ENCODE measurements at places on chromosomes 11 and 22.
A peak's percentile ranks its signal among the peaks of the same experiment; 100 is the strongest.

DNA sequence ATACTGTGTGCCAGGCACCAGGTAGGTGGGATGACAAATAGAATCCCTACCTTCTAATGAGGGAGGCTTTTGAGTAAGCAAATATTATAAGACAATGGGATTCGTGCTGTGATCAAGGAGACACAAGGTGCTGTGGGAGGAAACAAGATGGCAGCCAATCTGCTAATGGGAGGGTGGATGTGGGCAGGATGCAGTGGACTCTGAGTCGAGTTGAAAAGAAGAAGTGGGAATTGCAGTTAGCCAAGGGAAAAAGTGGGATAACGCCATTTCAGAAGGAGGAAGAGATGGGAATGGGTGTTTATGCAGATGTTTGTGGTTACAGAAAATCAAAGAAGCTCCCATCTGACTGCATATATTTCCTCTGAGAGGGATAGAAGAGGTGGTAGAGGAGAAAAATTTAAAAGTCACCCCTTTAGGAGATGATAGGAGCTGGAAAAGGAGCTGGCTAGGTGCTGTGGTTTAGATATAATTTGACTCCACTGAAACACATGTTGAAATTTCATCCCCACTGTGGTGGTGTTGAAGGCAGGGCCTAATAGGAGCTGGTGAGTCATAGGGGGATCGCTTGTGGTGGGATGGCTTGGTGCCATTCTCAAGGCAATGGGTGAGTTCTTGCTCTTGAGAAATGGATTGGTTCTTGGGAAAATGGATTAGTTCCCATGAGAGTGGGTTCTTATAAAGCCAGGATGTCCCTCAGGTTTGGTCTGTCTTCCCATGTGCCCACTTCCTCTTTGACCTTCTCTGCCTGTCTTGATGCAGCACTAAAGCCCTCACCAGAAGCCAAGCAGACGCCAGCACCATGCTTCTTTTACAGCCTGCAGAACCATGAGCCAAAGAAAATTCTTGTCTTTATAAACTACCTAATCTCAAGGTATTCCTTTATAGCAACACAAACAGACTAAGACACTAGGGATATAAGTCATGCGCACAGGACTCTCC lies 30.0 kb upstream of the POU2AF1 start:
- DNase-seq = no peak

DNA sequence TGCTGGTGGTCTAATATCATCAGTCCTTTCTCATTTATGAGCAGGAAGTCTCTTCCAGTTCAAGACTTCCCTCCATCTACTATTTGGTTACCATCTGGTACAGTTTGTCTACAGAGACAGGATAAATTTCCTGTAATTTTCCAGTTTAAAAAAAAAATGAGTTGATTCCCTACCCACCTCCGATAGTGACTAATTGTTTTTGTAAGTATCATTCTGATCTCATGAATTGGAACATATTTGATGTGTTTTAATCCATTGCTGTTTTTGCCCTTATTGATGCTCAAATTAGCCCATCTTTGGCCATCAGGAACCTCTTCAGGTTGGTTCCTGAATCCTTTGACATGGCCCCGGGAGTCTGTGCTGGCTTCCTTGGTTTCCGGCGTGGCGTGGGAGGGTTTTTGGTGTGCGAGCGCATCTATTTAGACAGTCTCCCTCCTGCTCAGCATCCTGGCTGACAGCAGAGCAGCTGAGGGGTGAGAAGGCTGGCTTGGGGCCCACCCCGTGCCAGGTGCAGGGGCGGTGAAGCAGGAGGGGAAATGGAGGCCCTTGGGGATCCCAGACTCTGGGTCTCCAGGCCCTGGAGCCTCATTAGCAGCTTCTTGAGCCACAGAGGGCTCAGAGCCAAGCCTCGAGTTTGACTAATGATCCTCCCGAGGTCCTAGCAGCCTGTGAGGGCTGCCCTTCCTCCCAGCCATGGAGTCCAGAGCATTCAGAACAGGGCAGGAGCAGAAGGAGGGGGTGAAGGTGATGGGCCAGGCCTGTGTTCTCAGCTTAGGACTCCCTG lies 6.8 kb downstream of the OMP start:
- DNase-seq = no peak

DNA sequence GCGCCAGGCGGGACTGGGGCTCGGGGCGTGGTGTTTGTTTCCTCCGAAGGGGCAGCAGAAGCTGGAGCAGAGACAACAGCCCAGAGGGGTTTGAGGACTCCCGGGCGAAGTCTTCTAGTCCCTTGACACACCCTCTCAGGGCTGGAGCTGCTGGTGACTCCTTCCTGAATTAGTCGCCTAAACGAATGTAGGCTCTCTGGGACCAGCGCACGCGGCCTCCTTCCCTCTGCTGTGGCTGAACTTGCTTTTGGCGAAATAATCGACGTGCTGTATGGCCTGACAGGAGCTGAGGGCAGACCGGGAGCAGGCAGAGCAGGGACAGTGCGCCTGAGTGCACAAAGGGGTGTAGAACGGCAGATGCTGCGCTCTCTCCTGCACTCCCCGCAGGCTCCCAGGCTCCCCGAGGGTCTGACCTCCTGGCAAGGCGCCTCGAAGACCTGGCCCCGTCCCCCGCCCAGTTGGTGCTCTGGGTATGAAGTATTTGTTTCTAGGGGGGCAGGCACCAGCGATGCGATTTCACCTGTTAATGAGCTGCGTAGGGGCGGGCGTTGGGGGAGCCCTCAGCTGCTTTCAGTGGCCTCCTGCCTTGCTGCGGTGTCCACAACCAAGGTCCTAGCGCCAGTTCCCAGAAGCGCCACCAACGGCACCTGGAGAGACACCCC lies 5.3 kb downstream of the SLC17A6 start:
- DNase-seq = no peak

DNA sequence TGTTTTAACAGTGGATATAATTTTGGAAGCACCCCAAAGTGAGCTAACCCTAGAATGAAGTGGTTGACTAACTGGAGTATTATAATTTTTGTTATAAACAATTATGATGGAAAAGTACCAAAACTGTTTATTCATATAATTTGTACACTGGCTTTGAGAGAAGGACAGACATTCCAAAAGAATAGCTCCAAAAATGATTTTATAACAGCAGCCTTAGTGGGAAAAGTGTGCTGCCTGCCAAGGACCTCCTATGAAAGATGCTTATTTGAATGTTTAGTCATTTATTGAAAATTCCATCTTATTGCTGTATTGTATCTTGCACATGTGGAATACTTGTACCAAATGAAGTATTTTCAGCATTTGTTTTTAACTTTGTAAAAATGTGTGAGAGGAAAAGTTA lies 169.8 kb downstream of the GUCY1A2 start:
- no peak for DNase-seq

- no peak for DNase-seq
These were observed 9.8 kb downstream of the PLXNB2 start for GRCh38 chr22:50297510-50298265.

GRCh38 chr22:44287121-44287693 lies 25.5 kb downstream of the SHISAL1 start:
- no peak for DNase-seq

DNA sequence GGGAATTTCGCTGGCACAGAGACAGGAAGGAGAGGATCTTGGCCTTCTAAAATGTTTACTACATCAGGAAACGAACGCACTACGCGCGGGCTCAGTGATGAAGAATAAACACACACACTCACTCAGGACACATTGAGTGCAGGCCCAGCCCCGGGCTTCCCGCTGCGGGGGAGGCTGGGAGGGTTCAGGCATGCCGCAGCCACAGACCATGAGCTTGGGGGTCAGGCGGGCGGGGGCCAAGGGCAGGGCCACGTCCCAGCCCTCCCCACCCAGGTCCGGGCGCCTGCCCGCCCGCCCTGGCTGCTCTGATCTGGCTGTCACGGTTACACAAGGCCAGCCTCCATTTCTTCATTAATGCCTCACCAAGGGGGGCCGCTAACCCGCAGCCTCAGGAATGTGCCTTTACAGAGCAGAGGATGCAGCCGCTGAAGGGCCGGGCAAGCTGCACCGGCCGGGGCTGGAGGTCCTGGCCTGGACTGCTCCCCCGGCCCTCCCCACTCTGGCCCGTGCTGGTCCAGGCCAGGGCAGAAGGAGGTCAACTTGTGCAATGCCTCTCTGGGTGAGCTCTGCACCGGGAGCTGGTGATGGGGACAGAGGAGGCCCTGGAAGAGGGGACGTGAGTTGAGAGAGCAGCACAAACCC lies 41.7 kb downstream of the IGF2 start:
- DNase-seq = no peak

DNA sequence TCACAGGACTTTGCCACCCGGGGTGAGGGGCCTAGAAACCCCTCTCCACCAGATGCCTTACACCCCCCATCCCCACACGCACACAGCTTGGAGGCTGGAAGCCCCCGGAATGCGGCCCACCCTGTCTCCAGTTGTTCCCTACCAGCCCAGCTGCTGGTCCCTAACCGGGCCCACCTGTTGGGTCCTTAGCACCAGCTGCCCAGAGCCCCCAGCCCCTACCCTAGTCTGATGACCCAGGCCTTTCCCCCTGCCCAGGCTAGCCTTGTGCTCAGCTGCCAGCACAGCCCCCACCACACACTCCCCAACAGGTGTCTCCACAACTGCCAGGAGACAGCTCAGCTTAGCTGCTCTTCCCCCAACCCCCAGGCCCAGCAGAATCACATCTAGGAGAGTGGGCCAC lies 67.1 kb downstream of the CDKN1C start:
- DNase-seq = no peak

DNA sequence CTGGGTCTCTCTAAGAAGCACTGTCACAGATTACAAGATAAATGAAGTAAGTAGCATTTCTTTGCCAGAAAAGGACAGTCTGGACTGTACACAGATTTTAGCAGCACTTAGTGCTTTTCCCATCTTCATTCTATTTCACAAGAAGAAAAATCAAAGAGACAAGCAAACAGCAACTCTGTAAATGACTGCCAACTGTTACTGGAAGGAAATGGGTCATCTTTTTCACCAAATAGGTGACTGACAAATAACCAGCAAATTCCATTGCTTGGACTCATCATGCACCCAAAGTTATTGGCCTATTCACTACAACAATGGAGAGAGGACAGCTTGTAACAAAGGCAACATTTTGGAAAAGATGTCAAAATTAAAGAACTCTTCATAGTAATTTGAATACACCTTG lies 28.9 kb upstream of the CARD18 start:
- no peak for DNase-seq

GRCh38 chr11:30594646-30595411 lies 8.7 kb upstream of the MPPED2 start:
- DNase-seq = no peak

- no peak for DNase-seq
These were observed 5.6 kb upstream of the CARNS1 start for GRCh38 chr11:67409781-67410368.

DNA sequence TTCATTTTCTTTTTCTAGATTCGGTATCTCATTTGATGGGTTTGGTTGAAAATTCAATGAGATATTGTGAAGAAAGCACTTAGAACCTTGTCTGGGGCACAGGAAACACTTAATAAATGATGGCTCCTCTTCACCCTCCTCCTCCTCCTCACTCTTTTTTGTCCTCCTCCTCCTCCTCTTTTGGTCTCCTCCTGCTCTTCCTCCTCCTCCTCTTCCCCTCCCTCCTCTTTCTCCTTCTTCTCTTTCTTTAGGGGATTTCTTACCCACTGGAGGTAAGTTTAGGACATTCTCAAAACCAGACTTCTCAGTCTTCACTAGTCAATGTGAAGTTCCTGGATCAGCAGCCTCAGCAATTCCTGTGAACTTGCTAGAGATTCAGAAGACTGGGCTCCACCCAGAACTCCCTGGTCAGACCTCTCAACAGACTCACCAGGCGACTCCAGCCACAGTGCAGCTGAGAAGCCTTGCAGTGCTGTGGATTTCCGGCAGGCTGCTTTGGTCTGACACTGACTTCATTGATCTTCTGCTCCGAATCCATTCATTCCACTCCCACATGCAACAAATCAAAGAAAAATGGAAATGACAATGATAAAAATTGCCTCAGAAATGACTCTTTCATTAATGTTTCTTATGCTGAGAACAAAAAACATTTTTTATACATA lies 368.6 kb upstream of the B3GAT1 start:
- DNase-seq = no peak

DNA sequence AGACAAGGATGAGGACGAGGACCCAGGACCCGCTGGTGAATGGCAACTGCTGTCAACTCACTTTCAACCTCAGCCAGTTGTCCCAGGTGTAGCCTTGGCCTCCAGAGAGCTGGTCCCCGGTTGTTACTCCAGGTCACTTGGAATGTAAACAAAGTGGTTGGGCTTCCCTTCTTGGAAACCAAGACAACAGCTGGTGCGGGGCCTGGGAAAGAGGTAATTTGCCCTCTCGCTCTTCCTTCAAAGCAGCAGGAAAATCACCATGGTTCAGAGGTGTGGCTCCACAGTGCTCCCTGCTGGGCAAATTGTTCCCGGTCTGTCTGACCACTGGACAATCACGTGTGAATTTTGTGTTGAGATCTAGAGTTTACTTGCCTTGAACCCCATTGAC lies 15.0 kb downstream of the SLC1A2 start:
- DNase-seq = no peak

DNA sequence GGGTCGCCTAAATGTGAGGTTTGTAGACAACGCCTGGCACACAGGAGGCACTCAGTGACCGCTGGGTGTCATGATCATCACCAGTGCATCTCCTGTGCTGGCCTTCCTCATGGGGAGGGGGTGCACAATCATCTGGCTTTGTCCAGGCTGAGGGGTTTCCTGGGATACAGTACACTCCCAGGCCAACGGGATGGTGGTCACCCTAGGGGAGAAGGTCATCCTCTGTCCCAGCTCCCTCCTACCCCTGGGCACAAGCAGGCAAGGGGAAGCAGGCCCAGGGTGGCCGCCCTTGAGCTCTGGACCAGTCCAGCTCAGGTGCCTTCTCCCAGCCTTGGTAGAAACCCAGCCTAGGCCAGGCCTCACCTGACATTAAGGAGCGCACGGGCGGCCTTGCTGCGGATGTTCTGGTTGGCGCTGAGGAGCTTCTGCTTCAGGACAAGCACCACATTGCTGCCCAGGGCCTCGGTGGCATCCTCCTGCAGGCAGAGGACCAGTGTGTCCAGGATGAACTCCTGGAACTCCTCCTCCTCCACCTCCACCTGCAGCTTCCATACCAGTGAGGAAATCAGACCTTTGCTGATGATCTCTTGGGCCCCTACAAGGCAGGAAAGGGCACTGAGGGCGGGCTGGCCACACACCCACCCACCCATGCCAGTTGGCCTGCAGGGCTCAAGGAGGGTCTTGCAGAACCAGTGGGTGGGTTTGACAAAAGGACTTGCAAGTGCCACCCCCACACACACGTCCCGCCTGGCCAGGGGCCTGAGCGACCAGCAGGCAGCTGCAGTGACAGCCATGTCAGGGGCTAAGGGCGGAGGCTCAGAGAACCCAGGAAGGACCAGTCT lies 6.6 kb upstream of the GNAZ start:
- DNase-seq = no peak

GRCh38 chr11:117462183-117462863 lies 134.7 kb downstream of the CEP164 start:
- DNase-seq = no peak

GRCh38 chr11:130314184-130314749 lies 450 bp downstream of the ZBTB44 start:
- peak; percentile 74 for DNase-seq
